ENCODE measurements at places on chromosomes 6 and 20.

DNA sequence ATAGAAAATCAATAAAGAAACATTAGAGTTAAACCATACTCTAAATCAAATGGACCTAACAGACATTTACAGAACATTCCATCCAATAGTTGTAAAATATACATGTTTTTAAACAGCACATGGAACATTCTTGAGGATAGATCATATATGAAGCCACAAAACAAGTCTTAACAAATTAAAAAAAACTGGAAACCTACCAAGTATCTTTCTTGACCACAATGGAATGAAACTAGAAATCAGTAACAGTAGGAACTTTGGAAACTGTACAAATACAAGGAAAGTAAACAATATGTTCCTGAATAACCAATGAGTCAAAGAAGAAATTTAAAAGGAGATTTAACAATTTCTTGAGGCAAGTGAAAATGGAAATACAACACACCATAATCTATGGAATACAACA lies 91.2 kb upstream of the GLP1R start:
- DNase-seq: peak; percentile 13

- DNase-seq: no peak
Measured at GRCh38 chr6:45553730-45554344, 176.1 kb upstream of the SUPT3H start.

GRCh38 chr20:44284032-44284431 lies 27.0 kb downstream of the FITM2 start:
- DNase-seq: peak; percentile 6

GRCh38 chr6:37668251-37668650 lies 29.4 kb downstream of the MDGA1 start:
- no peak for DNase-seq

DNA sequence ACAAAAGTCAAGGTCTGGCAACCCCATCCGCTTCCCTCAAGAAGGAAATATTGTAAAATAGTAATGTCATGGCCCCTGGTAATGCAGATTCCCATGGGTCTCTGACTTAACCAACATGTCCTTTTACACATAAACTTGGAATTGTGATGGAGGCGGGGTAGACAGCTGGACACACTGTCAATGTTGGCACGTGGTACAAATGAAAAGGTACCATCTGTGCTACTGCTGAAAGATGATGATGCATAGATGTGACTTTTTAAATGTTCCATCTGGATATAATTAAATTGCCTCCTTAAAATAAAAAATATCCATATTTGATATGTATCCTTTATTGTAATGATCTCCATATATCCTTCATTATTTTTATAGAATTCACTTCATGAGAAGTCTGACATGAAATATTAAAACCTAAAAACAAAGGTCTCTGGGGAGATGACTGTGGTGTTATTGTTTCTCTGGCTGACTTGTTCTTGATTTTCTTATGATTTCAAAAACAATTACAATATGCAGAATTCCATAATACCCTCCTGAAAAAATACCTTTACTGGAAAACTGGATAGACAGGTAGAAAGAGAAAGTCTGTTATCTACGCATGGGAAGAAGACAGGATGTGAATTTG lies 104.5 kb downstream of the MKKS start:
- DNase-seq: no peak

DNA sequence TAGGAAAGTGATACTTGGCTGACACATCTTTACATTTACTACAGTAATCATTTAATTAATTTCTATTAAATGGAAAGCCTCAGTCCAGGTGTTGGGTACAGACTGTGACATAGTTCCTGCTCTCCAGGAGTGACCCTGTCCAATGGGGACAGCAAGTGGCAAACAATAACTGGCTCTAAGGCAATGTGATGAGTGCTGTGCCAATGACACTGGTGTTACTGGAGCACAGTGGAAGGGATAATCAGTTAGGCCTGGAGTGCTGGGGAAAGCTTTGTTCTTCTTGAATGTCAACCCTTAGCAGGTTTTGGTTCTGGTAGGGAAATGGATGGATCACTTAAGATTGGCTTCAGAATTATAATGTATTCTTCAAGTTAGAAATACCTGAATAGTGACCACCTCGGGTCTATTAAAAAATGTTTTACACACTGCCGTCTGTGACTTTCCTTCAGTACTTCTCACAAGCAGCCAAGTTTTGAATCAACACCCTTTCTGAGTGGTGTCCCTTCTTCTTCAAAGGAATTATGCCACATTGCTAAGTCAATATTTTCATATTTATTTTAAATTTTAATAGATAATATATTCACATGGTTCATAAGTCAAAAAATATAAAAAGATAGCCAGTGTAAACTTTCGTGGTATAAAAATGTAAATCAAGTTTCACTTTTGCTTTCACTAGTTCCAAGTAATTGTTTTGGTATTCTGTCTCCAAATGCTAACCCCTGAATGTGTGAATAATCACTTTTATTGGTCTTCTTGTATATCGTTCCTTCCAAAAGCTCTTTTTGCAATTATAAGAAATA lies 9.6 kb downstream of the CMTR1 start:
- DNase-seq: no peak

DNA sequence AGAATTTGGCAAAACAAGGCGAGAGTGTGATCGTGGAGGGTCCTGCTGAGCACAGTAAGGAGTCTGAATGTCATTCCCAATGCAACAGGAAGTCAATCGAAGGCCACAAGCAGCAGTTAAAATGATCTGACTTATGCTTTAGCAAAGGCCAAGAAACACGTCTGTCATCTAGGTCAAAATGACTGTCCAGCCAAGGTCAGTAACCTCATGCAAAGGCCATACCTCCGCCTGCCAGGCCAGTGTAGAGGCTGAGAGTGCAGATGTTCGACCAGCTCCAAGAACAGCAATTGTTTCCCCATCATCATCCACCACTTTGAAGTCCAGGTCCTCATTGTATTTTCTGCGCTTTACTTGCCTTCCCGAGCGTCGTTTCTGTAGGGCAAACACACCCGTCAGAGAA lies 105.6 kb downstream of the CHD6 start:
- no peak for DNase-seq

DNA sequence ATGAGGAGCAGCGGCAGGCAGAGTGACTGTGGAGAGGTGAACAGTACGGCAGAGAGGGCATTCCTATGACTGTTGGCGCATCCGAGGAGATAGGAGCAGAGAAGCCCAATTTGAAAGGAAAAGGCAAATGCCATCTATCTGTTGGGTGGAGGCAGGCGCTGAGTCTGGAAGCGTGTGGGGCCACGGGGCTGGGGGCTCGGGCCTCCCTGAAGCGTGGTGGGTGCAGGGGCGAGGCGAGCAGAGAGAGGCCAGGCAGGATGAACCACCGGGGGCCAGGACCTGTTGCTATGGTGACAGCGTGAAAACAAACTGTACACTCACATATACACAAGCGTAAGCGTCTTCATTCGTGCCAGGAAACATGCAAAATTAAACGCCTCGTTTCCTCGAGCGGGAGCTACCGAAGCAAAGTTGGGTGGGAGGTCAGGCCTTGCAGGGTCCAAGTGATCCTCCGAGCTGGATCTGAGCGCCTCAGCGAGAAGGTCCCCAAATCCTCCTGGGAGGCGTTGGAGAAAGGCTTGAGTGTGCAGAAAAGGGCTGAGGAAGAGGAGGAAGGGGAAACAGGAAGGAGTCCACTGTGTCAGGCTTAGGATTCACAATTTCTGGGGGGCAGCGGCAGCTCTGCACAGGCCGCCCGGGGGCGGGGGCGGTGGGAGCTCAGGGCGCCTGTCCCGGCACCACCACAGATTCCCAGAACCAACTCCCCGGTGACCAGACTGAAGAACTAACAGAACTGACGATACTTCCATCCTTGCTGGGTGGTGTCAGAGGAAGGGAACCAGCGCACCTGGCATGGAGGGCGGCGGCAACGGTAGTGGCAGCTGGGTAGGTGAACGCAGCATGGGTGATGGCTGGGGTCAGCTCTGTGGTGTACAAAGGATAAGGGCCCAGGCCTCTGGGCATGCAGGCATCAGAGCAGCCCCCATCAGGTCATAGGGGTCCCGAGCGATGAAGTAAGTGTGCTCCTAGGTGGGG lies 68.2 kb downstream of the KHDC1L start:
- DNase-seq: no peak

GRCh38 chr20:46945465-46945864 lies 50.8 kb downstream of the EYA2 start:
- no peak for DNase-seq

DNA sequence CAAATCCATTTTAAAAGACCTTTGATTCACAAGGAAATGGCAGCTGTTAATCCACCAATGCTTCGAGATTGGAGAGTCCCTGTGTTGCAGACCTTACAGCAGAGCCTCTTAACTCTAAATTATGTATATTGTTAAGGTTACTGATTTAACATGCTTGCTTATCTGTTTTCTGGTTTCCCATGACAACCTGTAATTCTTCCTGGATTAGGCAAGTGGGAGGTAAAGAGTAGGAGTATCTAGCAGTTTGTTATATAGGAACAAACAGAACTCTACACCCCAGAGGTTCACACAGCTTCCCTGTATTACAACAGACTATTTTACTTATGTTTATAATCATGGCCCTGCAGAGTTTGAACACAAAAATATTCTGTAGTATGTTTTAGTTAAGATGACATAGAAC lies 39.5 kb downstream of the NKX2-4 start:
- peak; percentile 6 for DNase-seq

- no peak for DNase-seq
Measured at GRCh38 chr20:50385733-50386640, 124.2 kb upstream of the PTPN1 start.
